ENCODE measurements at places on chromosomes 1 and 21. TPM values are rescaled to one million over a fixed set of nuclear protein-coding genes. Genes with fewer than 3 reads are reported as not detected.

CD5L gene
- 0.77 TPM for total RNA-seq

GABRD gene
- total RNA-seq: 0.21 TPM

PRKAA2 gene
- 118 TPM for total RNA-seq

IFI44 gene
- total RNA-seq: 21.2 TPM

SERPINC1 gene
- 0.30 TPM for total RNA-seq

KIAA1614 gene
- total RNA-seq: 7.1 TPM

STXBP3 gene
- 26.1 TPM for total RNA-seq

KRTAP11-1 gene
- total RNA-seq: not detected

FCRL2 gene
- not detected for total RNA-seq

EEIG2 gene
- total RNA-seq: 3.4 TPM

DNA sequence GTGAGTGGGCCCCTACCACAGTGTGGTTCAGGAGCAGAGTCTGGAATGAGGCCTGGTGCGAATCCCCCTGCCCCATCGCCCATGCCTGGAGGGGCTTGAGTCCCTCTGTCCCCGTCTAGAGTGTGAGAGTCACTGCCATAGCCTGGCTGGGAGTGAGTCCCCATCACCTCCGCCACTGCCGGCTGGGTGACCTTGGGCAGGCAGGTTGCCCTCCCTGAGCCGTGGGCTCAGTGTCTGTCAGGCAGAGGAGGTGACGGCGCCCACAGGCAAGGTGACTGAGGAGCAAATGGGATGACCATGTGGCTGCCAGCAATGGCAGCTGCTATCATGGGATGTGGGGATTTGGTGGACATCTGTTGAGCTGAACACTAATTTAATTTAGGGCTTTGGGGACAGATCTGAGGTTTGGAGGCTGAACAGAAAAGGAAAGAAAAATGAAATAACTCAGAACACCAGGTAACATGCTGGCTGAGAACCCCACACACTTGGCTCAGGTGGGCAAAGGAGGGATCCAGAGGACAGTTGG, 38.1 kb upstream of the GPR153 start:
- no peak for DNase-seq

DNA sequence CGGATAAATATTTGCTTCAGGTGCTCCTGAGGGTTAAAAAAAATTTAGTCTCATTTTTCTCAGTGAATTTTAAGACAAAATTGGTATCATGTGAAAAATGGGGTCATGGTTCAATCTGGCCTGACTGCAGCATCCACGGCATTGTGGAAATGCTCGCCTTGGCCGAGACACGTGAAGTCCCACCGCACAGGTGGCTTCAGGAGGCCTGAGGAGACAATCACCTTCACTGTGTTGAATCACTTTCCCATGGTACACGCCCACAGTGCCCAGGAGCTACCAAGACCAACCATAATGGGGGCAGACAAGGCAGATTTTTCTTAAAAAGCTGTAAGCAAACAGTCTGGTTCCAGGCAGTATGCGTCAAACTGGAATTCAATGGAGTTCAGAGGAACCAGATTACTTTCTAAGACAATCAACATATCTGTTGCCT, 11.0 kb upstream of the CPLANE2 start:
- no peak for DNase-seq

- no peak for DNase-seq
Observed at GRCh38 chr1:215458562-215458961, 108.5 kb upstream of the KCTD3 start.

DNA sequence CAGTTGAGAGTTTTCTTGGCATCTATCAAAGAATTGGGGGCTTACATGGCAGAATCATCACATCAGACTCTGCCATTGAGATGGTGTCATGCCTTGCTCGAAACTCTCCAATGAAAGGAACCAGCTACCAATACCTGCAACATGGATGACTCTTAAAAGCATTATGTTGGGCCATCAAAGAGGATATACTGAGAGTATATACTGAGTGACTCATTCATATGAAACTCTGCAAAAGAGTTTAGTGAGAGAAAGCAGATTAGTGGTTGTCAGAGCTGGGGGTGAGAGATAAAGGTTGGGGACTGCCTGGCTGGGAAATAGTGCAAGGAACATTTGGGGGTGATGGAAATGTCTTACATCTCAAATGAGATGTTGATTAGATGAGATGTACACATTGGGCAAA, 14.7 kb upstream of the HMGB4 start:
- no peak for DNase-seq

DNA sequence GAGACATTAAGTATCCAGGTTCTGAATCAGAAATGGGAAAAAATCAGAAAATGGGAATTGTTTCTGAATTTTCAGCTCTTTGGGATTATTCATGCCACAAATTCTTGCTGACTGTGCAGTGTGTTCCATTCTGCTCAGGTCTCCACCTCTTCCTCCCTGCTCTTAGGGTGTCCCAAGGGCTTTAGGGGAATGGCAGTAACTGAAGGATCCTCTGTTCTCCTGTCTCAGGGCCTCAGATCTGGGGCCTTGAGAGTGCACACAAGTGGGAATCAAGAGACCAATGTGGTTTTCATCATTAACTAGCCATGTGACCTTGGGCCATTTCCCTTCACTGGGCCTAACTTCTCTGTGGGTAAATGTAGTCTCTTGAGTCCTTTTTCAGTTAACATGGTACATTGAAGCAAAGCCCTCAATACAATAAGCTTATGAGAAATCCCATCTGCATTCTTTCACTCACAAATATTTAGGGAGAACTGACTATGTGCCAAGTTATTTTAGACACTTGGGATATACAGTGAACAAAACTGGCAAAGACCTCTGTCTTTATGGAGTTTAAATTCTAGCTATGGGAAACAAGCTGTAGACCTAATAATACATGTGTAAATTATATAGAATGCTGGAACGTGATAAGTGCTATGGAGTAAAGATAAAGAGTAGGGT, 75.7 kb upstream of the SPATA6 start:
- no peak for DNase-seq

DNA sequence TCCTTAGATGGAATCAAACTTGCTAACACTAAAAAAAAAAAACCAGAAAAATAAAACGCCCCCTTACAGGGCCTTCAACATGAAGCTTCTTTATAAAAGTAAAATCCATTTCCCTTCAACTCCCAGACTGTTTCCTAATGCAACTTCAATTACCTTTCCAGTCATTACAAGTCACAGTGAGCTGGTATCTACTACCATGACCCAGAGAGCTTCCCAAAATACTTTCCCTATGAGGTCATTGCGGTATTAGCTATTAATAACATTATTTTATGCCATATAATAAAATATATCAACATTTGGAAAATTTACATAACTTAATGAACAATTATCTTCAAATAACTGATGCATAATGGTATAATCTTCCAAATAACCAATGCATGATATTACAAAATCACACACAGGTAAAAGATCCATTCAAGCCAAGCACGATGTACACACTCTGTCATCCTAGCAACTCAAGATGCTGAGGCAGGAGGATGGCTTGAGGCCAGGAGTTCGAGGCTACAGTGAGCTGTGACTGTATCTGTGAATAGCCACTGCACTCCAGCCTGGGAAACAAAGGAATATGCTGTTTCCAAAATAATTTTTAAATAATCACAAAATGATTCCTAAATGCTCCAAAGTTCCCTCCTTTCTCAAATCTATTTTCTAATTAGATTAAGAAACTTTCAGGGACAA, 24.1 kb downstream of the EIF4G3 start:
- peak; percentile 43 for DNase-seq

GRCh38 chr1:84621553-84621952, 47.3 kb upstream of the CTBS start:
- no peak for DNase-seq

- DNase-seq: no peak
Observed at GRCh38 chr1:53292690-53293089, 35.2 kb downstream of the LRP8 start.

GRCh38 chr1:36096500-36097432, 8.1 kb downstream of the ADPRS start:
- DNase-seq: no peak

- DNase-seq: no peak
Observed at GRCh38 chr1:220905650-220906560, 26.7 kb downstream of the HLX start.

DNA sequence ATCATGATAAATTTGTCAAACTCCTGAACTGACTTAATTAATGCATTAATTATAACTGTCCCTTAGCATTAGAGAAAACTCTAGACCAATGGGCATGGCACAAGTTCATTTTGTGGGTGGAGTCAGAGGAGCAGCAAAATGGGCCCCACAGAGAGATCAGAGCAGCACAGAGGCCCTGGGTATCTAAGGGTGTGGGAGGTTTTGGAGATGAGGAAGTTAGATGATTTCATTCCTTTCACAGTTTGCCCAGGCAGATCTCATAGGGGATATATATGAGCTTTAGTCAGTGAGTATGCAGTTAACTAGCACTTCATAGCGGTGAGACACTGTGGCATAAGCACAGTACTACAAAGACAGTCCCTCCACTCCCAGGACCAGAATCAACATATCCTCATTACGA, 117.3 kb downstream of the MAB21L3 start:
- no peak for DNase-seq

- DNase-seq: no peak
Observed at GRCh38 chr1:179785031-179785431, 41.9 kb downstream of the FAM163A start.

DNA sequence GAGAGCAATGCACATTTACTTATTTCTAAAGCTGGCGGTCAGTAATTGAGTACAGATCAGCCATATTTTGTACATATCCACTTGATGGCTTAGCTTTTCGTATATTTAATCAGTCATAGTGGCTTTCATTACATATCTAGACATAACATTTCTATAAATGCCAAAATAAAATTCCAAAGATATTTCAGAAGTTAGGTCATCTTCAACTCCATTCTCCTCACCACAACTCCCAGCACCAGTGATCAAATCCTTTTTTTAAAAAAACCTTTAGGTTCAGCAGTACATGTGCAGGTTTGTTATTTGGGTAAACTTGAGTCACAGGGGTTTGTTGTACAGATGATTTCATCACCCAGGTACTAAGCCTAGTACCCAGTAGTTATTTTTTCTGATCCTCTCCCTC, 53.9 kb upstream of the GNG4 start:
- no peak for DNase-seq

DNA sequence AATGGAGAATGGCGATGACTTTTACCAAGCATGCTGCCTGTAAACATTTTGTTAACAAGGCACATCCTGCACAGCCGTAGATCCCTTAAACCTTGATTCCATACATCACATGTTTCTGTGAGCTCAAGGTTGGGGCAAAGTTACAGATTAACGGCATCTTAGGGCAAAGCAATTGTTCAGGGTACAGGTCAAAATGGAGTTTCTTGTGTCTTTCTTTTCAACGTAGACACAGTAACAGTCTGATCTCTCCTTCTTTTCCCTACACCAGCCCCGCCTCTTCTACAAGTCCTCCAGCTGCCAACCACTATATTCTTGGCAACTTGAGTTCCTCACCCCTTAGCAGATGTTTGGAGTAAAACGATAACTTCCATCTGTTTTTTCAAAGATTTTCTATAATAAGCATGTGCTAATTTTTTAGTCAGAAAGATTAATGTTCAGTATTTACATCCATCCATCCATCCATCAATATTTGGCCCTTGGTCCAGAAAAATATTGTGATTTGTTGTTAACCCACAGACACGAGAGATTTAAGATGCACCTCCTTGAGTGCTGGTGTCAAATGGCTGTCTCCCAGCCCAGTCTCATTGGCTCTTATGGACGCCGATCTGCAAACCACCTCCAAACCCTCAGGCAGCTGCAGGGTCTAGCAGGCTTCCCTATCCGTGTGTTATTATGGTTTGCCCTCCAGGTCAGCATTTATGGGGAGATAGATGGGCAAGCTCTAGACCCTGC, 3.8 kb downstream of the DNALI1 start:
- no peak for DNase-seq

GRCh38 chr1:109981004-109981335, 3.6 kb upstream of the AHCYL1 start:
- no peak for DNase-seq

- DNase-seq: no peak
Observed at GRCh38 chr1:27118440-27118689, 36.6 kb downstream of the SLC9A1 start.

- DNase-seq: no peak
Observed at GRCh38 chr1:222777977-222778376, 36.9 kb upstream of the DISP1 start.

GRCh38 chr1:235932090-235932510, 65.4 kb upstream of the LYST start:
- no peak for DNase-seq

DNA sequence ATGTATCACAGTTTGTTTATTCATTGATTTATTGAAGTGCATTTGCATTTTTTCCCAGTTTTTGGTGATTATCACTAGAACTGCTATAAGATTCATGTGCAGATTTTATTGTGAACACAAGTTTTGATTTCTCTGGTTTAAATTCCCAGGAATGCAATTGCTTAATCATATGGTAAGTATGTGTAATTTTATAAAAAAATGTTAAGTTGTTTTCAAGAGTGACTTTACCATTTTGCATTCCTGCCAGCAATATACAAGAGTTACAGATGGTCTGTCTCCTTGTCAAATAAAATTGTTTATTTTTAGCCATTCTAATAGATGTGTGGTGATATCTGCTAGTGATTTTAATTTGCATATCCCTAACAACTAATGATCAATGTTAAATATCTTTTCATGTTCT, 127.3 kb upstream of the APP start:
- no peak for DNase-seq

- no peak for DNase-seq
Observed at GRCh38 chr21:33290441-33290840, 24.3 kb downstream of the IL10RB start.
